Activated CD4-positive, alpha-beta T cell treated with anti-CD3 and anti-CD28 coated beads for 4 hours (primary cell): ENCODE measurements at places on chromosomes 7 and 10.

DNA sequence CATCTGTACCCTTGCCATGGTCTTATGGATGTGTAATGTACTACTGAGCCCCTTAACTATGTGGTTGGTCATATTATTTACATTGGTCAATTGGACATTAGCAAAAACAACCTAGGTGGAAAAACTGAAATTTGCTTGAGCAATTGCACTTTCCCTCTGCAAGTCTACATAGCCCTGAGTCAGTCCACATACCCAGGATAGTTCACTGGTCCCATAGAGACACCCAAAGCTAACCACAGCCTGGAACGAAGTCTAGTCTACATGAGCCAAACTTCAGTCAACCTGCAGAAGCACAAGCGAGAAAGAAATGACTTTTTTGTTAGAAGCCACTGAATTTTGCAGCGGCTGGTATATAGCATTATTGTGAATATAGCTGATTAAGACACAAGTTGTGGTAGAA is 37.6 kb upstream of the COL1A2 start:
- no peak for DNase-seq

DNA sequence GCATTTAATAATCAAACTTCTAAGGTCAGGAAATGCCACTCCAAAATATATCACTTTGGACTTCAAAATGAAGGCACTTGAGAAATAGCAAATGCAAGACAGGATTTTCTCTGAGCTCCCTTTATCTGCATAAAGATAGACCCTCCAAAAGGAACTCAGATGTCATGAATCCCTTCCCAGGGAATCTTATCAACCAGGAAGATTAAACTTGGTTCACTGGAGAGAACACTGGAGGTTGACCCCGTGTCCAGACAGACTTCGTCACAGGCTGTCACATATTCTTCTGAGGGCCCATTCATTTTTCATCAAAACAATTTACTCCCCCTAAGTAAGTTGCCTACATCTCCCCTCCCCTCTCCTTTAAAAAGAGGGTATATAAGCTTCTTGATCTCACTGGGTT is 21.2 kb downstream of the IFIT3 start:
- DNase-seq, result no peak

GRCh38 chr7:118075936-118076335 is 108.0 kb upstream of the LSM8 start:
- DNase-seq, result no peak

GRCh38 chr7:4277936-4278335 is 404.2 kb upstream of the FOXK1 start:
- no peak for DNase-seq

DNA sequence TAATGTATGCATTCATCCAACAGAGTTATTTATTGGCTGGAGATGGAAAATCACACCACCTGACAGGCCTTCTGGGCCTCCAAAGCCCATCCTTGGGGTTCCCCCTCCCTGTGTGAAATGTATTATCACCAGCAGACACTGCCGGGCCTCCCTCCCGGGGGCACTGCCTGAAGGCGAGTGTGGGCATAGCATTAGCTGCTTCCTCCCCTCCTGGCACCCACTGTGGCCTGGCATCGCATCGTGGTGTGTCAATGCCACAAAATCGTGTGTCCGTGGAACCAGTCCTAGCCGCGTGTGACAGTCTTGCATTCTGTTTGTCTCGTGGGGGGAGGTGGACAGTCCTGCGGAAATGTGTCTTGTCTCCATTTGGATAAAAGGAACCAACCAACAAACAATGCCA is 15.3 kb downstream of the TACR2 start:
- DNase-seq, result no peak

DNA sequence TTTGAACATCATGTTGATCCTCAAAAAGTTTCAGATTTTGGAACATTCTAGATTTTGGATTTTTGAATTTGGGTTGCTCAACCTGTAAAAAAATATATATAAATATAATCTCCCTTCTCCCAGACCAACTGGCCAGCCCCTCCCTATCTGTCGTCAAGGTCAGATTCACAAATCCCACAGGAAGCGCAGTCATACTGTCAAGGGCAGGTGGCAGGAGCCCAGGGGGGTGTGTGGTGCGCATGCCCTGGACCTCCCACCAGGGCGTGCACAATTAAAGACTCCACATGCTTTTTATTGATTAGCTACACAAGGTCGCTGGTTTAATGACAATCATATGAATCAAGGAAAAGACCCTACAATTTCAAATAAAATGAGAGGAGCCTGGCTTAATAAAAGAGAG is 77.0 kb upstream of the EEPD1 start:
- DNase-seq, result no peak

GRCh38 chr10:89114846-89115625 is 92.1 kb downstream of the CH25H start:
- DNase-seq, result no peak

DNA sequence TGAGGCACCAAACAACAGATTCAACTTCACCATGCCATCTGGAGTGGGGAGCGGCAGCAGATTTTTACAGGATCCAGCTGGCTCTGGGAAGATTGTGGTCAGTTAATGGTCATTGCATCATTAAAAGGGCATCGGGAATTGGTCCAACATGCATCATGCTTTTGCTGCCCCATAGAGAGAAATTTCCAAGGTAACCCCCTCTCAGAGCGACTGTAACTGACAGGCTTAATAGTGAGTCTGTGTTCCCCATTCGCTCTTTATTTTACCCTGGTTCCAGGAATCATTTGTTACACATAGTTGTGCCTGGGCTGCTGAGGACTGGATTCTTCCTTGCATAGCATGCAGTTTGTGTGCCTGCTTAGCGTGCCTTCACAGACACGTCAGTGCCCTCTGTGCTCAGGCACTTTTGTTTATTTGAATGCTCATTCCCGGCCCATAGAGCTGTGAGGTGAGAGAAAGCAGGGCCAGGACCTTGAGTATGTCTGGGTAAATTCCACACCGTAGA is 49.9 kb downstream of the CDHR3 start:
- no peak for DNase-seq

- no peak for DNase-seq
Measured at GRCh38 chr10:132517951-132518521, 19.6 kb upstream of the INPP5A start.

DNA sequence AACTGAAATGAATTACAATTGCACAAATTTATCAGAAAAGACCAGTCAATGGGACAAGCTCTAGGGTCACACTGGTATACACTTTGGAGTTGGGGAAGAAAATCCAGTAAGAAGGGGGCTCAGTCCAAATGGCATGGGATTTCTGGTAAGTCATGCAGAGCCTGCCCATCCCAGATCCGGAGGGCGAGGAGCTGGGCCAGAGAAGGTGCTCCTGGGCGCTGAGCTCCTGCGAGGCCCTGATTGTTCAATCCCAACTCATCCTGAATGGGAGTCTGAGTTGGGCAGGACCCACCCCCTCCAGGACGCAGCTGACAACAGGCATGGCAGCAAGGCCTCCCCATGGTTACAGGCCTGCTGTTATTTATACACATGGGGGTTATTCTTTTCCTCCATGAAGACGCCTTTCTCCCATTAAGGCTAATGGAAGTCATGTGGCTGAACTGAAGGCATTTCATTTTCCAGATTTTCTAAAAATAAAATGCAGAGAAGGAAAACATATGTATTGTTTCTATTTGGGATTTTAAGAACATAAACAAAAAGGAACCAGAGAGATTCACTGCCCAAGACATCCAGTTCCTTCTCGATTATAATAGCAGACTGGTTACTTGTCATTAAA is 91.1 kb upstream of the ADAM12 start:
- no peak for DNase-seq

- no peak for DNase-seq
Measured at GRCh38 chr7:880450-880849, 4.1 kb downstream of the GET4 start.

DNA sequence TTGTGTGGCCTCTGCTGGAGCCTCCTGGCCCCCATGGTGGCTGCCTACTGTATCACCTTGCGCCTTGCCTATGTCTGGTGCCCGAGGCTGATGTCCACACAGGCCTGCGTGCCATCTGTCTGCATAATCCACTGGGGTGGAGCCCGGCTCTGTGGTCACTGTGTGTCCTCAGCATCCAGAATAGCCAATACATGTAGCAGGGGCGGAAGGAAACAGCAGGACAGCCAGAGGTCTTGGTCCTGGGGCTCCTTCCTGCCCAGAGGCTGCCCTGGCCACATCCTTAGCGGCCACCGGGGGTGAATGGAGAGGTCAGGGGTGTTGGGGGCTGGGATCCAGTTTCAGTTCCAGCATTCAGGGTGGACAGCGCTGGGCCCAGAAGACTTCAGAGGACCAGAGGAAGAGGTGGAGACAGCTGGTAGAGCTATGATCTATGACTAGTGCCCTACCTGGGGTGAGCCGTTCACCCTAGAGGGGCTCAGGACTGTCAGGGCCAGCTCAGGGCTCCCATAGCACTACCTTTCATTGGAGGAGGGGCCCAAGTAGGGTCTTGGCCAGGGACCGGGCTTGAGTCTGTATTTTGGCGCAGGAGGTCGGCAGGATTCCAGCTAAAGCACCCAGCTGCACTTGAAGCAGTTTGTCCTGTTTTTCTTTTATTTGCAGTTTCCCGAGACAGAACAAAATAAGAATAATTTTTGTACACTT is 15.9 kb downstream of the YKT6 start:
- DNase-seq, result no peak

DNA sequence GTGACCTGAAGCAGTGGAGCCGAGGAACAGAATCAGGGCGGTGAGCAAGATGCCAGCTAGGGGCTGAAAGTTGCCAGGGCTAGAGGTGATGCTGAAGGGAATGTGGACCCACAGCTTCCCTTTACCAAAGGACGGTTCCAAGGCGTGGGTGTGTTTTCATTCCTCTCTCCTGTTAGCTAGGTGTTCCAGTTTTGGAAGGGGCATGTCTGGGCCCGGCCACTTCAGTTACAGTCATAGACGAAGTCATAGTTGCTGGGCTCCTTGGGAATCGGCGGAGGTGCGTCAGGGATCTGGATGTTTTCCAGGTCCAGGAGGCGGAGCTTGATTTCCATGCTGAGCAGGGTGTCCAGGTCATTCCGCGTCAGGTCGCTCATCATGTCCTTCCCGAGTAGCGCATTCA is 131.0 kb upstream of the AOAH start:
- no peak for DNase-seq

- no peak for DNase-seq
Measured at GRCh38 chr10:3853547-3854303, 68.7 kb upstream of the KLF6 start.

DNA sequence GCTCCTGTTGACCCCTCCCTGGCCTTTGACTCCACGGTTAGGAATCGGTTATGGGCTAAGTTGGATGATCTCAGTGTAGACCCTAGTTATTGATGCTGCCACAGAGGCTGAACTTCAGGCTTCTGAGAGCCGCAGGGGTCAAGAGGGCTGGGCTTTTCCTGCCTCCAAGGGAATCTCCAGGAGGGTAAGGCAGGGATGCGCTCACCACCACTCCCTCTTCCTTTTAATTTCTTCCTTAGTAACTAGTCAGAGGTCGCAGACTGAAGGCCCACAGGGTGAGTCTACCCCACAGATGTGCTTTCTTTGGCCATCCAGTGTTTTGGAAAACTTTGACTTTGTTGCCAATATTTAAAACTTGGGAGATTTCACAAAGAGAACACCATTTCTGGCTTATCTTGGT is 151.0 kb upstream of the TCF7L2 start:
- no peak for DNase-seq

- no peak for DNase-seq
Measured at GRCh38 chr10:5563321-5563961, 38.7 kb downstream of the CALML3 start.

GRCh38 chr10:27099448-27099847 is 846 bp downstream of the ANKRD26 start:
- DNase-seq, result no peak

- DNase-seq, result no peak
Measured at GRCh38 chr7:55548295-55548731, 24.0 kb downstream of the VOPP1 start.

DNA sequence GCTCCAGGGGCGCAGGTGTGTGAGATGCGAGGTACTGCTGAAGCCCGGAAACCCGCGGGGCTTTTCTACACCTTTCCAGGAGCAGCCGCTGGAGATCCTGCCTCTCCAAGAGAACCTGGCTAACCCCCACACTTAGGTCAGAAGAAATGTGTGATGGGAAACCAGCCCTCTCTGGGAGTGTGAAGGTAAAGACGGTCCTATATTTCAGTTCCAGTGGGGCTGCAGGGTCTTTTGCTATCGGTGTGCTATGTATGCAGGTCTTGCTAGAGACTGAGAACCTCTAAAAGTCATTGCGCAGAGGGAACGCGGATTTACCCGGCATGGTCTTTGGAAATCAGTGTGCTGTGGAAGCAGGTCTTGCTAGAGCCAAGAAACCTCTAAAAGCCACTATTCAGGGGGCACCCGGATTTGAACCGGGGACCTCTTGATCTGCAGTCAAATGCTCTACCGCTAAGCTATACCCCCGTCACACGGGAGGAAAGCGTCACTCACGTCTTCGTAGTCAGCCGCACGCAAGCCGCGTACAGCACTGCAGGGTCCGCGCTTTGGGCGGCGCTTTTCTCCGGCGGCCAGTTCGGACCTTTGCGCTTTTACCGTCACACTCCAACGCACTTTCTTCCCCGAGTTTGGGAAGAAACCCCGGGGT is 46.0 kb downstream of the ZNF777 start:
- DNase-seq, result peak; percentile 10

GRCh38 chr10:6134099-6134823 is 45.4 kb downstream of the RBM17 start:
- DNase-seq, result no peak

DNA sequence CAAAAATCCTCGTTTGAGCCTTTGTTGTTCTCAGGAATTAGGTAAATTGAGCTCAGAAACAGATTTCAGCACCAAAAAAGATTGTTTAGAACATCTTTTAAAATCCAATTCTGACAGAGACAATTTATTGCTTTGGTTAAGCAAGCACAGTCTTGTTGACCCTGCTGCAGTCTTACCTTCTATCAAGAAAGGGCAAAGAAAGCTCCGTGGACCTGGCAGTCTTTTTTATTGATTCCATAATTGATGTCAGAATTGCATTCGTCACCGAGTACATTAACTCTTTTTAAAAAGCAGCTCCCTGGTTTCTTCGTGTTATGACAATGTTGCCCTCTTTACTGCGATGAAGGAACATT is 334.8 kb downstream of the FGFR2 start:
- no peak for DNase-seq

DNA sequence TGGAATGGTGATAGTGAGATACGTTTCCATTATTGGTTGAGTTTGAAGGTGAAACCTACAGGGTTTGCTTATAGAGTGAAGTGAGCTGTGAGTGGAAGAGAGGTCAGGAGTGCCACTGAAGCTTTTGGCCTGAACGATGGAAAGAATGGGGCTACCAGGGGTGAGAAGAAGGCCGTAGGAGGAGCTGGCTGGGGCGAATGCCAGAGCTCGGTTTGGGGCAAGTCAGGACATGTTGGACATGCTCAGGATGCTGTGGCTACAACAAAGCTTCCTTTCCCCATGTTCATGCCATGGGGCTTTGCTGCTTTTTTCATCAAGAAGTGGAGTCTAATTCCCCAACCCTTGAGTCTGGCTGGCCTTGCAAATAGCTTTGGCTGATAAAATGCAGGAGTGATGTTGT is 253.7 kb downstream of the GLRX3 start:
- no peak for DNase-seq

DNA sequence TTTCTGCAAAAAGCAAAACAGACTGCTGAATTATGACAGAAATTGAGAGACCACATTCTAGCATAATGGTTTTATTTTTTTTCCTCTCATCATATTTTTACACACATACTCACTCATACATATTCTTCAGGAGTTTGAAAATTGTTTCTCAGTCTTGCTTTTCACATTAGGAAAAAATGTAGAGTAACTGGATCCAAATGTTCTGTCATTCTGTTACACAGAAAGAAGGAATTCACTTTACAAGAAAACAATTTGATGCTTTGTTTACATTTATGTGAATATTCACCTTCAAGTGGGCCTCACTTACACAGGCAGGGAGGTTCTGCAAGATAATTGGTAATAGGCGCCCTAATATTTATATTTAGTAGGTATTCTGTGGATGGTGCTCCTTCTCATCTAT is 82.0 kb downstream of the ARL4A start:
- no peak for DNase-seq

GRCh38 chr10:101967713-101968112 is 88.3 kb downstream of the ARMH3 start:
- DNase-seq, result no peak
